ENCODE measurements at places on chromosomes 13 and 19.

DNA sequence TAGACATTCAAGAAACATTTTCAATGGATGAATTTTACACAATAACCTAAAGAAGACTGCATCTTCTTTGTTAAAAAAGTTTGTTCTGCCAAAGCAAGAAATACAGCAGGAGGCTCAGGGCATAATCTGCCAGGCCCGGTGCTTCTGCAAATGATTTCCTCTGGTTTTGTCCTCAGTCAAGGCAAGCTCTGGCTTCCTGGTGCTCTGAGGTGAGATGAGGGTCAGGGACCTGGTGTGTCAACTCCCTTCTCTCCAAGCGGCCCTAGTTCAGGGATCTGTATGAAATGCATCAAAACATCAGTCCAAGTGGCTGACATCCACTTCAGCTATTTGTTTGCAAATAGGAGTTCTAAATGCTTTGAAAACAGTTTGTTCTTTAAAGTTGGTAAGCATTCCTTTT, 31.6 kb downstream of the LACC1 start:
- DNase-seq = no peak

GRCh38 chr13:103222683-103223082, 156.5 kb upstream of the SLC10A2 start:
- DNase-seq = no peak

DNA sequence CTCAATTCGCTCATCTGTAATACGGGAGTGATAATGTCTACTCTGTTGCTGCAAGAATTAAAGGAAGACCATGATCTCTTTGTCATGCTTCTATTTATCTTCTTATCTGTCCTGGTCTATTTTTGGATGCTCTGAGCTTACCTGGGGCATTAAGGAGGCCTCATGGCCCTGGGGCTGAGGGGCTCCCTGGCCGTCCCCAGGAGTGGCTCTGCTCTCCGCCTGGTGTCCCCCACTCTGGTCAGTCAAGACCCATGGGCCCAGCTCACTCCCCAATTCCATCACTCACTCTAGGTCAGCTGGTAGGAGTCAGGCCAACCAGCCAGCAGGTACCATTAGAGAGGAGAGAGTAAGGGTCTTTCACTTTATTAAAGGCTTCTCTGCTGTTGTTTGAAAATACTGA, 1.1 kb upstream of the CHST8 start:
- no peak for DNase-seq

GRCh38 chr19:34096020-34096915, 76.0 kb upstream of the LSM14A start:
- DNase-seq = peak; percentile 72

DNA sequence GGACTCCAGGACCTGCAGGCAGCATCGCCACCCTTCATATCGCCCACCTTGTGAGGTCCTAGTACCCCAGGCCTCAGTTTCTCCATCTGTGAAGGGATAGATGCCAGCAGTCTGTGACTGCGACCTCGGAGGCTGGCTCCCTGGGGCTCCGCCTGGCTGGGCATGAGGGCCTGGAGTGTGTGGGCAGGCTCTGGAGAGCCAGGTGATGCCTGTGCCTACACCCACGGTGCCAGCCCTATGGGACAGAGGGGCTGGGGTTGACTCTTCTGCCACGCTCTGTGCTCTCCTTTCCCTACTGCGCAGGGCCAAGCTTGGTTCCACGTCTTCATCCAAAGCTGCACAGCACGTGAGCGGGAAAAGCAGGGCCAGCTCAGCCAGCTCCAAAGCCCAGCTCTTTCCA, 26.0 kb upstream of the NFIC start:
- DNase-seq = no peak

DNA sequence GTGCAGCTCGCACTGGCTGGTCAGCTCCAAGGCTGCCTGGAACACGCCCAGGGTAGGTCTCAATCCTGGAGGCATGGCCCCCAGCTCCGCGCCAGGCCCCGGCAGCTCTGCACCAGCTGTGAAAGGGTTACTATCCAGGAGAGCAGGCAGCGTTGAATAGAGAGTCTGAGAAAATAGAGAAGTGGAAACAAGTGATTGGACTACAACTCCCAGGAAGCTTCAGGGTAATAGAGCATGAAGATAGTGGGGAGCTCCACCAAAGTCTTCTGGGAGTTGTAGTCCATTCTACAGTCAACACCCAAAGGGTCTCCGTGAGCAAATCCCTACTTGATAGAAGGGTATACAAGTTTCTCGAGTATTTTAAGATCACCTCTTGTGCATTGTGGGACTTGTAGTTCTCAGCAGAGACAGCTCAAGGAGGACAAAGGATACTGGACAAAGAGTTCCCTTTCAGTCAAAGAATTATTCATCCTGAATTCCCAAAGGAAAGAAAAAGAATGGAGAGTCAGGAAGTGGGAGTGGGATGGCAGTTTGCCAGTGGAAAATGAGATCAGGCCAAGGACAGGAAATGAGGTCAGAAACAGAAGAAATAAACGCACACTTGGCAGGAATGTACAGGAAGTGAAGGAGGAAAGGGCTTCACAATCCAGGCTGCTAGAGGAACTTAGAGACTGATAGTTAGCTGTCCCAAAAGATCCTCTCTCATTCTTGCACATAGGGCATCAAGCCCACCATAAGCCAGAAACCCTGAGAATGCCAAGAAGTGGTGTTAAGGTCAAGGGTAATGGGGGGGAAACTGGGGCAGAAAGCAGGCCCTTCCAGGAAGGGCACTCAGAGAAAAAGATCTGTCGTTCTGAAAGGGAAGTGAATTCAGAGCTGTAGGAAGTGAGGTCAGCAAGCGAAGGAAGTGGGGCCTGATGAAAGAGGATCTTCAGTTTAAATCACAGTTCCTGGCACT, 5.5 kb upstream of the MAMSTR start:
- peak; percentile 65 for DNase-seq

- DNase-seq = no peak
Observed at GRCh38 chr13:28370448-28370847, 124.5 kb downstream of the FLT1 start.

GRCh38 chr19:39444598-39445195, 685 bp upstream of the SUPT5H start:
- peak; percentile 53 for DNase-seq

GRCh38 chr13:74306496-74306895, 172.3 kb upstream of the KLF12 start:
- DNase-seq = peak; percentile 69

- no peak for DNase-seq
Observed at GRCh38 chr19:13881692-13882418, 4.9 kb downstream of the NANOS3 start.

DNA sequence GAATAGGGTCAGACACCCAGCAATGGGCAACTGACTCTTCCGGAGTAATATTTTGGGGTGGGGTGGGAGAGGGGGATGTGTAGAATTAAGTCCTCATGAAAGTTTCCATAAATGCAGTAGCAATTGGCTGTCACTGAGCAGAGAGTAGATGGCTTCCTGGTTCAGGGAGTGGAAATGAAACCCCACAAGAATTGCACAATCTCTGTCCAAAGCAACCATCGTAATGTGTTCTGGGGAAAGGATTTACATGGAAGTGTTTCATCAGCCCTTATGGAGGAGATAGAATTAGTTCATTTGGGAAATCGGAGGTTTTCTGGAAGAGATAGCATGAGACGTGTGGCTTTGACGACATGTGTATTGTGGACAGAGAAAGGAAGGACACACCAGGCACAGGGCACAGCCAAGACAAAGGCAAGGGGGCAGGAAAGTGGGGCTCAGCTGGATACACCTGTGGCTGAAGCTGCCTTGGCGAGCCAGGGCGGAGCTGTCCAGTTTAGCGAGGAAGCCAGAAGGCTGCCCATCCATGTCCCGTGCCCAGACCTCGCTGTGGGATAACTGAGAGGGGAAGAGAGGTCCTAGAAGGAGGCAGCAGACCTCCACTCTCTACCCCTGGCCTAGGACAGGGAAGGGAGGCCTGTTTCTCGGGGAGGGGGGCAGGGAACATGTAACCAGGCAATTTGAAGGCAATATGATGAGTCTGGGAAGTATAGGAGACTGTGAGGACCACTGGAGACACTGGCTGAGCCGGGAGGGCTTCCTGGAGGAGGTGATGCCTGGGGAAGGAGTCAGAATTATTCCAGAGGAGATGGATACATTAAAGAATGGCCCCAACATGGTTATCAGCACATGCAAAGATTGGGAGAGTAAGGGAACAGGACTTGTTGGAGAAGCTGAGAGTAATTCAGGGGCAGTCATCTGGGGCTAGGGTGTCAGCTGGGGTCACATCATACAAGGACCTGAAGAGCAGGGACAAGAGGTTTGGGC, 2.6 kb upstream of the CLEC4G start:
- peak; percentile 29 for DNase-seq

GRCh38 chr13:92833071-92833470, 393.5 kb upstream of the GPC6 start:
- no peak for DNase-seq

- DNase-seq = no peak
Observed at GRCh38 chr19:5563008-5563431, 4.7 kb downstream of the TINCR start.

GRCh38 chr13:28353679-28354078, 141.2 kb downstream of the FLT1 start:
- DNase-seq = no peak

DNA sequence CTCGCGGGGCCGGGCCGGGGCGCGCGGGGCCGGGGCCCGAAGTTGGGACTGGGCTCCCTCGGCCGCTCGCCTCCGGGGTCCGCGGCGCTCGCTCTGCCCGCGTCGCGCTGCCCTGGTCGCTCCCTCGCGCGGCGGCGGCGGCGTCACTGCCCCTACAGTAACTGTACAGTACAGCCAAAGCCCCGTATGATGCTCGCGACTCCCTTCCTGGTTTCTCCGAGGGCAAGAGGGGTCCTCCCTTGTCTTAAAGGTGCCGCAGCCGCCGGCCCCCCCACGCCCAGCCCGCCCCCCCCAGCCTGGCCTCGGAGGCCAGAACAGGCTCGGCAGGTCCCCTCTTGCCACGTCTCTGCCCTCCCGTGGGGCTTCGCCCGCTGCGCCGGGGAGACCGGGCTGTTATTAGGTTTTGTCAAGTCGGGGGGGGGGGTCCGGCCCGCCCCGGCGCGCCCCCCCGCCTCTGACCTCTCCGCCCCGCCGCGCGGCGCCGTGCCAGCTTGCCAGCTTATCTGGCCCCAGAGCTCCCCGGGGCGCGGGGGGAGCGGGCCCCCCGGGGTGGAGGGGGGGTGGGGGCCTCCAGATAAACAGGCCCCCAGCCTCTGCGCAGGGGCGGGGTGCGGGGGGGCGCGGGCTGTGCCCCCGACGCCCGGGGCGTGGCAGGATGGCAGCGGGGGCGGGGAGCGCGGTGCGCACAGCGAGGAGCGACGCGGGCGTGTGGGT, at the start of gene ZBTB7A:
ZBTB7A (minus strand) TSS at position 218 of the 714 bp plus-strand sequence. CDS start 11,667 bp downstream, outside the sequence.
- DNase-seq = peak; percentile 86

GRCh38 chr13:30404207-30404606, 18.1 kb upstream of the UBE2L5 start:
- no peak for DNase-seq

- no peak for DNase-seq
Observed at GRCh38 chr19:52785506-52785905, 1.1 kb downstream of the ZNF600 start.

- no peak for DNase-seq
Observed at GRCh38 chr13:113454936-113455335, 1.6 kb upstream of the ADPRHL1 start.

- DNase-seq = no peak
Observed at GRCh38 chr19:30233375-30233774, 138.8 kb upstream of the ZNF536 start.

DNA sequence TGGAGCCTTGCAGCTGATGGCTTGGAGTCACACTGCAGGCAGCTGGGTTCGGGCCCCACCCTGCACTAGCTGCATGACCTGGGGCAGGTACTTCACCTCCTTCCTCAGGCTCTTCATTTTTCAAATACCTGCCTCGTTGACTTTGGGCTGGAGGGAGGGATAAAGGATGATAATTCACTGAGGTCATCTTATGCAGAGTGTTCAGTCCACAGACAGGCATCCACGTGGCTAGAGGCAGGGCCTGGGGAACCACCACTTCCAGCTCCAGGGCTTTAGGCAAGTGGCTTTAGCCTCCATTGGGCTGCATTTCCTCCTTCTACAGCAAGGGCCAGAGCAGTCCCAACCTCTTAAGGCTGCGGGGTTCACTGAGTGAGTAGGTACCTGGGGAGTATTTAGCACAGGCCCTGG, 84.8 kb downstream of the SIPA1L3 start:
- DNase-seq = no peak

GRCh38 chr13:34070006-34070405, 252.1 kb downstream of the RFC3 start:
- DNase-seq = peak; percentile 31

DNA sequence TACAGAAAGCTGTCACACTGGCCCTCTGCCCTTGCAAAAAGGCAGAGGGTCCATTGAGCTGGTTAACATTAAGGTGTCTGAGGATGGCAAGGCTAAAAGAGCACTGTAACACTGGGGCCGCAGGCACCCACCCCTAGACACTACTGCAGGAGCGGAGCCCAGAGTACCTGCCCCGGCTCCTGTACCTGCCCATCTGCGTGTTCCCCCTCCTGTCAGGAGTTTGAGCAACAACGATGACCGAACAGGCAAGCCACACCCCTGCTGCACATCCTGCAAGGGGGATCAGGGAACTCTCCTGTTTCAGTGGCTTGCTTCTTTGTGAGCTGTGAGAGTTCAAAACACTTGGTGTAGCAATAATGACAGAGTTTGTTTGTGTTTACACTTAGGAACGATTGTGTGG, 117.4 kb upstream of the STARD13 start:
- DNase-seq = no peak

DNA sequence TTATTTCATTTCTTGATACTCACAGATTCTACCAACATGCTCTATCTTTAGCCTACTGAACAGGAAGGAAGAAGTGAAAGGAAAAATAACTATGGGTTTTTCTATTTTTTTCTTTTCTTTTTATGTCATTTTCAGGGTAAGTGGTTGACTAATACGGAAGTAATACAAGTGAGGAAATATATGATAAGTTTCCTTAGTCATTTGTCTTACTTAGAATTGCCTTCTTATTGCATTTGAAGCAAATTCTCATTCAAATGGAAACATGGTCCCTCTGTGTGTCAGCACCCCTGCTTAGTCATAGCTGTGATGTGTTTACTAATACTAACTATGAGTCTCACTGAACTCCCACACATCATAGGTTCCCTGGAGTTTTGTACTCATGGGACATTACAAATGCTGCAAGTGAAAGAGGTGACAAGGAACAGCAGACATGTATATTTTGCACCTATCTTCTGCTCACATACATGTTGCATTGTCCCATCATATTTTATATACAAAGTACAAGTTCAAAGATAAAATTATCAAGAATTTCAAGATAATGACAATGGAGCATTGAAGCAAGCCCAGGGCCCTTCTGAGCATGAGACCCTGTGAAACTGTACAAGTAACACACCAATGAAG, 60.1 kb downstream of the DCT start:
- no peak for DNase-seq

- DNase-seq = no peak
Observed at GRCh38 chr19:4908781-4909155, 533 bp upstream of the UHRF1 start.

- no peak for DNase-seq
Observed at GRCh38 chr19:38970664-38971532, 4.6 kb downstream of the FBXO17 start.
